ENCODE measurements at places on chromosomes 11 and 22.

- no peak for DNase-seq
These were observed 80.4 kb downstream of the CD82 start for GRCh38 chr11:44645827-44646226.

DNA sequence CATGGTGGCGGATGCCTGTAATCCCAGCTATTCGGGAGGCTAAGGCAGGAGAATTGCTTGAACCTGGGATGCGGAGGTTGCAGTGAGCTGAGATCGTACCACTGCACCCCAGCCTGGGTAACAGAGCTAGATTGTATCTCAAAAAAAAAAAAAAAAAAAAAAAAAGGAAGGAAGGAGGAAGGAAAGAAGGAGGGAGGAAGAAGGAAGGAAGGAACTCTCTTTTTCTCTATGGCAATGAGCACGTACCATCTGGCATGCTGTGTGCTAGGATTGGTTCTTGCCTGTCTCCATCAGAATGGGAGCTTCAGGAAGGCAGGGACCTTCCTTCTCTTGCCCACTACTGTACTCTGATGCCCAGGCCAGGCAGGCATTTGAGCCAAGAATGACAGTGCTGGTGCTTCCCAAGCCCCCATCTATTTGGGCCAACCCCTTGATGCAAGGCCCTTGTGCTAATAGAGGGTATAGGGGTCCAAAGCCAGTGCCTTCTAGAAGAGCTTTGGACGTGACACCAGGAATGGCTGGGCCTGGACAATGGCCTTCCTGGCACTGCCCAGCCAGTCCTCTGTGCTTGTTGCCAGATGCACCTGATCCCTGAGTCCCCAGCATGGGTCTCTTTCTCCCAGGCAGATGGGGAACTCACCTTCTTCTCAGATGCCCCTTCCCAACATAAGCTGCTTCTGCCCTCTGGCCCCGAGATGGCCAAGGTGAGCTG lies 10.6 kb upstream of the DGCR8 start:
- no peak for DNase-seq

DNA sequence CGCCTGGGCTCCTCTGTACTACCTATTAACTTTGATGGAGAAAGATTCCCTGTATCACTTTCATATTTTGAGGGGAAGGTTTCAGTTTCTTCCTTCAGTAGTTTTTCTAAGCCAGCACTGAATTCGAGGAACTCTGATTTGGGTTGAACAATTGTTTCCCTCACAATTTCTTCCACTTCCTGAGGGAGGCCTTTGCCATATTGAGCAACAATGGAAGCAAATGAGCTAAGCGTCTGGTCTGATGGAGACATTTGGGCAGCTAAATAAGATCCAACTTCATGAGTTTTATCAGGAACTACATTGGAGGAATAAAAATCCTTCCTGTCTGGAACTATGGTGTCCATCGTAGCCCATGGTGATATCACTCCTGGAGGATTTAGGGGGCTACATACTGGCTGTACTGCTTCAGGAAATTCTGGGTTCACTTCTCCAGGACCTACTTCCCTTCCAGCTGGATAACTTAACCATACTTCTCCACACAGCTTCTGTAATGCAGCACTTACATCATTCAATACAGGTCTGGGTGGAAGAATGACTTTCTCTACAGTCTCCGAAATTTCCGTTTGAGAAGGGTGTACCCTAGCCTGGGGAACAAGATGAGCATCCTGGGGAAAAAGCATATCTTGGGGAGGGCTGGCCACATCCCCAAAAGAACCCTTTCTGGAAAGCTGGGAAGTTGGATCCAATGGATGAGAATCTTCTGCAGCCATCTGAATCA lies 38.9 kb upstream of the CCDC89 start:
- DNase-seq, result no peak

GRCh38 chr11:119726585-119727522 lies 2.1 kb downstream of the NECTIN1 start:
- no peak for DNase-seq

GRCh38 chr11:33248416-33248971 lies 8.7 kb upstream of the HIPK3 start:
- no peak for DNase-seq

DNA sequence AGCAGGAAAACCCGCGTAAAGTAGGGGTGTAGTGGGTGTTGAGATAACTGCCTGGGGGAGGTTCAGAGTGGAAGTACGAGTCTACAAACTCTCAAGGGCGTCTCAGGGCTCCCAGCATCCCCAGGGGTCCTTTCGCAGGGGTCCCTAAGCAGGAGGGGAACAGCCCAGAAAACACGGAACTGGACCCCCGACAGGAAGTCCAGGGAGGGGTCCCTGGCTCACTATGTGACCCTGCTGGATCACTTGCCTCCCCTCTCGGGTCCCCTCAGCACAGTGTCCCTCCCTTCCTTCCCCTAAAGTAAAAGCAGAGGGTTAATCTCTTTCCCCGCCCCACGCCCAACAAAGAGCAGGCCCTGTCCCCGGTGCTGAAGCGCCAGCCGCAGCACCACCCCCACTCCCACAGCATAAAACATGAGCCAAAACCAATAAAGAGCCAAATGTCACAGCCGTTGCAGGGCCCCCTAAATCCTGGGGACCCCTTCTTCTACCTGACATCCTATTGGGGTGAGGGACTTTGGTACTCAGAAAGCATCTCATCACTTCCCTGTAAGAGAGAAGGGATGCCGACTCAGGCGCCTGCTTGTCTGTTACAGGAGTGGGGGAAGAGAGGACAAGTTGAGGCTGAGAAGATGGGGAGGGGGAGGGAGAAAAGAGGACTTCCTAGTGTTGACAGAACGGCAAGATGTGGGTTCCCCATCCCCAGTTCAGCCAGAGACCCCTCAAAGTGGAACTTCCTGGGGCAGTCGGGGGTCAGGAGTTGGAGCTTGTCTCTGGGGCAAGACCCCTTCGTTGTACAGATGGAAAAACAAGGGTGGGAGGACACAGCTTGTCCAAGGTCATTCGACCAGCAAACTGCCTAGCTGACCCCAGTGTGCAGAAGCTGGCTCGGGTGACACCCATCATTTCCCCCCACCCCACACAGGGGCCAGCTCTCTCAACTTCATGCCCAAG lies 1.4 kb upstream of the NEFH start:
- DNase-seq, result peak; percentile 1

- DNase-seq, result no peak
These were observed 2.2 kb downstream of the MRTFA start for GRCh38 chr22:40634119-40634903.

DNA sequence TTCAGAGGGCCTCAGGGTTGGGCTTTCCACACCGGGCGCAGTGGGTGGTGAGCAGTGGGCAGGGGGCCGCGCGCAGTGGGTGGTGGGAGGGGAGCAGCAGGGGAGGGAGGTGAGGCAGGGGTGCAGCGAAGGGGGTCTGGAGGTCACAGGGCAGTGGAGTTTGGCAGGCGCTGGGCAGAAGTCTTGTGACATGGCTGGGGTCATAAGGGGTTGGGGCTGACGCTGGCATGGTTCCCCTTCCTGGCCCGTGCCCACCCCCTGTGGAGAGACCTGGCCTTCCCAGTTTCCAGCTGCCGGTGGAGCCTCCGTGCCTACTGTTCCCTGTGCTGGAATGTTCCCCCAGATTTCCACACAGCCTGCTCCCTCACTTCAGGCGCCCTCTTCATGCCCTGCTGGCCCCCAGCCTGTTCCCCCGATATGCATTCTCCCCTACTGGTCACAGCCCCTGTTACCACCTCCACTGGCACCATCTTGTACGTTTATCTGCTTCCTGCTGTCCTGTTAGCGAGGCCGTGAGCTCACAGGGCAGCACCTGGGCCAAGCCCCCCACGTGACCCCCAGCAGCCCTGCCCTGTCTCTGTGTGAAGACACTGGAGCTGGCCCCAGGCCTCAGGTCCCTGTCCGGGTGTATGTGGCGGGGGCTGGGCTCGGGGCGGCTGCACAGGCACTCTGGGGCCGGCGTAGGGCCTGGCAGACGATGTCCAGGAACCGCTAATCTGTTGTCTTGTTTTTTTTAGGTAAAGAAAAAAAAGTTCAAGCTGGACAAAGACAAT lies 111.6 kb downstream of the KCNQ1OT1 start:
- DNase-seq, result no peak

DNA sequence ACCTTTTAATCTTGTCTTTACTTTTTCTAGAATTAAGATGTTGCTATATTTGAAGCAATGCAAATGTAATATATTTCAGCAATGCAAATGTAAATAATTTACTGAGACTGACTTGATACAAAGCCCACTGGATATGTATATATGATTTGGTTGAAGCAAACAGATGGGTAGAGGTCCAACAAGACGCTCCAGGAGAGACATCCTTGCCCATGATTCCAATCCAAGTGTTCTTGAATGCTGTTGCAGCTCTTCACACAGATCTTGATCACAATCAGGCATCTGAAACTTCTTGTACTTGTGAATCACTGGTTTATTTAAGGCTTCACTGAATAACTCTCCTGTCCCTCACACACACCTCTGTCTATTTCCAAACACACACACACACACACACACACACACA lies 507.0 kb downstream of the LRRC4C start:
- DNase-seq, result no peak

DNA sequence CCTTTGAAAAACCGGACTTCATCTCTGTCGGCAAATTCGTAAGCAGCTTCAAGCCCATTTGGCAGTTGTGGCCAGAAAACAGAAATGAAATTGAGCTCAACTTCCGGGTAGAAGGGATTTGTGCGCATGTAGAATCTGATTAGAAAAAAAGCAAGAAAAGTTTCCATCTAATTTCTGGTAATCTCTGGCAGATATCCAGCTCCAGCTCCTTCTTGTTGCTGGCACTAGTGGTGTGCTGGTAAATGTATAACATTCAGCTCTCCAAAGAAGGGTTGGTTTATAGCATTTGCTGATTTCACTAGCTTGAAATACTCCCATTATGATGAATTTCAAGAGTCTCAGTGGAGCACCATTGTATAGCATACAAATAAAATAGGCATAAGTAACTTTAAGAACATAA lies 5.4 kb downstream of the MMP1 start:
- no peak for DNase-seq

DNA sequence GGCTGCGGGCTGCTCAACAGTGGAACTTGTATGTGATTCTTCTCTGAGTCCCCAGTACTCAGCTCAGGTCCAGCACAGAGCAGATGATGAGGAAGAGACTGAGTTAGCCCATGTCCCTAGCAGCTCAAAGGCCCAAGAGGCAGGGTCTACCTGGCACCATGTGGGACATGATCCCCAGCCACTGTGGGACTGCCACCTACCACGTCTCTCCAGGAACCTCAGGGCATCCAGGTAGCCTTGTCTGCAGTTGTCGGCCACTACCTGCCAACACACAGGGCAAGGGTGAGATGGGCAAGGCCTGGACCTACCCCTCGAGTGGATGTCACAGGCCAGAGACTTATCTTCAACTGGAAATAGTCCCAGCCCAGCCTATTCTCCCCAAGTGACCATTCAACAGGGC lies 4.4 kb downstream of the PNPLA5 start:
- DNase-seq, result no peak

DNA sequence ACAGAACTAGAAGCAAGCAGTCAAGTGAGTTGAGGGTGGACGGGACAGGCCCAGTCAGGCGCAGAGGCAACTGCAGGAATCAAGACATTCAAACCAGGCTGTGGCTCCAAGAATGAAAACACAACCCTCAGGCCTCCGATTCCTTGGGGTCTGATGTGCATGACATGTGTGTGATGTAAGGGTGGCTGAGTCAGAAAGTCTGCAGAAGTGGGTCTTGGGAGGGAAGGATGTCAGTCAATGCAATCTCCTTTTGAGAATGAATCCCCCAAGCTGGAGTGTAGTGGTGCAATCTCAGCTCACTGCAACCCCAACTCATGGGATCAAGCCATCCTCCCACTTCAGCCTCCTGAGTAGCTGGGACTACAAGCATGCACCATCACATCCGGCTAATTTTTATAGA lies 15.9 kb upstream of the PDE2A start:
- DNase-seq, result no peak

DNA sequence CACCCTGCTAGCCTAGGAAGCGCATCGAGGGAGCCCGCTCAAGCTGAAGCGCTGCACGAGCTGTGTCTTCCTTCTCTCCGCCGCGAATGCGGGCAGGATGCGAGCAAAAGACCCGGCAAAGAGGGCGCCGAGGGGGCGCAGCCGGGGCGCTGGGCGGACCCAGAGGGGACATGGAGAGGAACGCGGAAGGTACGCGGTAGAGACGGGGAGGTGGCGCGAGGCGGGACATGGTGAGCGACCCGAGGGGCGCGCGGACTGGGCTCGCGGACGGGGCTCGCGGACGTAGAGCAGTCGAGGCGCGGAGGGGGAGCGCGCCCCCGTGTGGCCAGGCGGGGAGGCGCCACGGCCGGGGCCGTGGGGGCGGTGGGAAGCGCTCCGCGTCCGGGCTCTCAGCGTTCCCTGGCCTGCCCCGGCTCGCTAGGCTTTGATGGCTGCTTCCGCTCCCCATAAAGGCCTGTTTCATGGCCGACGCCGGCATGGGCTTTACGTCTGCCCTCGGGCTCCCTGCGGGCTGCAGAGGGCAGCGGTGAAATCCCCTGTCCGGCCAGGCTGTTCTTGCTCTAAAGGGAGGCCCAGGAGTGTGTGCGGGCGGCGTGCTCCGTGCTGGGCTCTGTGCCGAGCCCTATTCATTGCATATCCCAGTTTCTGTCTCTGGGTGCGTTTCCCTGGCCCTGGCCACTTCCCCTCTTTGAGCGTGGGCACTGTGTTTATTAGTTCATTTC lies 31.2 kb upstream of the TRIM29 start:
- peak; percentile 12 for DNase-seq

DNA sequence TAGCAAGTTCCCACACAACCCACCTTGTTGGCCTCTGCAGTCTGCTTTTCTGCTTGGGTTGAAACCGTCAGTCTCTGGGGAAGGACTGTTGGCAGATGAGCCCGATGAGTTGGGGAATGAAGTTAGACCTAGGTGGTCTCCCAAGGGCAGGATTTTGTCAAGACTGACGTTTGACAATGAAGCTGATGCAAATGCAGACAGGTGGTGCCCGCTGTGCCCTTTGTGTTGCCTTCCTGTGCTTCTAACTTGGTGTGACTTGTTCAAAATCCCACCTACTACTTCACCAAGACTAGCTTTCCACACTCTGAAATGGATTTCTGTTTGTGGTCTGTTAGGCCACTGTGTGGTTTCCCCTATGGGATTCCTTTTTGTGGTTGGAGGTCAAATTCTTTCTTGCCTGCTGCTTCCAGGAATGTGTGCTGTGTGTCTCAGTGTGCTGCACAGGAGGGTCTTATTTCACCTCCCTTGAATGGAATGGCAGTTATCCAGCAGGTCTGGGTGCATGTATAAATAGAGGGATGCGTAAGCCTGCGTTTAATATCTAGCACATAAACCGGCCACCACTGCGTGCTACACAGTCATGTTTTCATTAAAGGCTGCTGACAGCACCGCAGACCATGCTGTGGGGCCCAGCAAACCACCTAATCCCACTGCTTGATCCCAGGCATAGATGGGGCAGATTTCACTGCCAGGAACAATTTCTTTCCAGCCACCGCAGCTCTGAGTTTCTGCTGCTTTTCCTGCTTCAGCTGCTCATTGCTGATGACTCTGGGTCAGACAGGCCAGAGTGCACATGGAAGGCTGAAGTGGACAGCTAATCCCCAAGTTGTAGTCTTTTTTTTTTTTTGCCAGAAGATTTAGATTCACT lies 44.8 kb downstream of the ADAMTS8 start:
- DNase-seq, result no peak

DNA sequence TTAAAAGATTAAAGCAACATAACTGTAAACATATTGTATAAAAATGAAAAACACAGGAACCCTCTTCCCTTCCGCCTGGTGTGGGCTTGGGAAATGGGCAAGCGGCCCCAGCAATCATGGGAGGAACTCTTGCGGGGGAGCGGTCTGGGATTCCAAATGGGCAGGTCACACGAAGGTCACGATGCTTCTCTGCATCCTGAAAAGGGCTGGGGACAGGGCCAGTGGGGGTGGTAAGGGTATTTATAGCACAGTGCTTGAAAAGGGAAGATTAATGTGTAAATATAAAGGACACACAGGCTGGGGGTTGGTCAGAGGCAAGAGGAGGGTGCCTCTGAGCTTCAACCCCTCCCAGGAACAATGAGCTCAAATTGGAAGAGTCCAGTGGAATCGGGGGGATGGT lies 46.9 kb upstream of the OR4B1 start:
- DNase-seq, result no peak

- no peak for DNase-seq
These were observed 20.9 kb upstream of the CSNK2A3 start for GRCh38 chr11:11373934-11374333.

Measured in activated naive CD4-positive, alpha-beta T cell (primary cell).